Stimulated activated CD4-positive, alpha-beta T cell treated with anti-CD3 and anti-CD28 coated beads, TNF-alpha, amount 100 ng/mL, for 24 hours (primary cell): ENCODE measurements at places on chromosomes 7 and 10.

DNA sequence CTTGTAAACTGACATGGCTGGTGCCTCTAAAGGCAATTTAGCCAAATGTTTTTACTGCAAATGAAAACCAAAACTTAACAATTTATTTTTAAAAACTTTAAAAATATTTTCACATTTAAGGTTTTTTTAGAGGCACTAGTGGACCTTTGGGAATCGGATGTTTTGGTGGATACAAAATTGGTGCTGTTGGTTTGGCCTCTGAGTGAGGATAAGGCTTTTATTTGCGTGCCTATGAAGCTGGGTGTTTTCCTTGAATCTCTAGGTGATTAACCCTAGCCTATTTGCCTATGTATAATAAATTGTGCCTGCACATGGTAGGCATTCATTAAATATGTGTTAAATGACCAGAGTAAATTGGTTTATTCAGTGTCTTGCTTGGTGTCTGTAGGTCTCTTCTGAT, 2.9 kb upstream of the SGCE start:
- DNase-seq = no peak

- DNase-seq = no peak
These were observed 77.0 kb upstream of the PODXL start for GRCh38 chr7:131633342-131633843.

DNA sequence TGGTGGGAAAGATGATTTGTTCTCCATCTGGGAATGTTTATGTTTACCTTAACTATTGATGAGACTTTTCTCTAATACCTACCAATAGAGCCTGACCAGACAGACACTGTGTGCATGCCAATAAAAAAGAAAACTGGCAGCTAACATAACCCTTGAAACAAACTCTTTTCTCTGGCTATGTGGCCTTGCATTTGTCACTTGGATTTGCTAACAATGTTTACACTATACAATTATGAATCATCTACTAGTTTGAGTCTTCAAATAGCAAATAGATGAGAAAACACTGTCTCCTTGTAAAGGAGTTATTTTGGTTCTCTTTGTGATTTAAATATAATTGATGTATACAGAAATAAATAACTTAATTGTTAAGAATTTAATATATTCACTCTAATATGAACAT, 273.1 kb downstream of the SEMA3D start:
- no peak for DNase-seq

- no peak for DNase-seq
These were observed 780.3 kb downstream of the SUGCT start for GRCh38 chr7:40915071-40915470.

- no peak for DNase-seq
These were observed 140.2 kb downstream of the PTN start for GRCh38 chr7:137203351-137203750.

GRCh38 chr10:57790703-57791102, 477.0 kb downstream of the IPMK start:
- no peak for DNase-seq

- no peak for DNase-seq
These were observed 6.1 kb downstream of the LAT2 start for GRCh38 chr7:74215921-74216320.

GRCh38 chr10:35480142-35480541, 125.0 kb upstream of the GJD4 start:
- DNase-seq = no peak

DNA sequence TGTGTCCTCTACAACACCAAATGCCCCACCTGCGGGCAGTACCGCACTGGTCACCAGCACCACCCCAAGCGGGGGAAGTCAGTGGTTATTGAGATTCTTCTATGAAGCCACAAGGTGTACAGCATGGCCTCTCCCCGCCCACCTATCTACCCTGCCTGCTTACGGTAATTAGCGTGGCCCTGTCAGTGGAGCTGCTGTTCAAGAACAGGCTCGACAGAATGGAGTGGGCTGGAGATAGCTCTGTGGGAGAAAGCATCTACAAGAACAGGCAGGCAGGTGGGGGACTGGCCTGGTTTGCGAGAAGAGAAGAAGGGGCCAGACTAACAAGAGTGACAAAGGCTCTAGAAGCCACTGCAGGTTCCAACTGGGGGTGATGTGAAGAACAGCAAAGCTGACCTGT, 108.3 kb downstream of the RNF216 start:
- DNase-seq = no peak

DNA sequence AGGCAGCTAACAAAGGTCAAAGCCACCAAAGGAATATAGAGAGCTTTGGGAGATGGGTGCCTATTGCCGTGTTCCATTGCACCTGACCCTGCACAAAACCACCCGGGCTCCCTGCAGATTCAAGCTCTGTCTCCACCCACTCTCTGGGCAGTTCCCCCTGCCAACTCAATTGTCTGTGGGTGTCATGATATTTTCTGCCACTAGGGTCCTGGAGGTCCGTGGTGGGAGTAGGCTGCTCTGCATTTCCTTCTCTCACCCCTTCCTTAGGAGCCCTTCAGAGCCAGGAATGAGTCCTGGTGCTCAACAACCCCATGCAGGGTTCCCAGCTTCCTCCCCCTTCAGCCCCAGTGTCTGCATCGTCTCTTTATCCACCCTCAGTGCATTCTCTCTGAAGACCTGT, 34.1 kb downstream of the PNLIPRP2 start:
- no peak for DNase-seq

GRCh38 chr7:3950249-3950648, 649.2 kb downstream of the SDK1 start:
- no peak for DNase-seq

DNA sequence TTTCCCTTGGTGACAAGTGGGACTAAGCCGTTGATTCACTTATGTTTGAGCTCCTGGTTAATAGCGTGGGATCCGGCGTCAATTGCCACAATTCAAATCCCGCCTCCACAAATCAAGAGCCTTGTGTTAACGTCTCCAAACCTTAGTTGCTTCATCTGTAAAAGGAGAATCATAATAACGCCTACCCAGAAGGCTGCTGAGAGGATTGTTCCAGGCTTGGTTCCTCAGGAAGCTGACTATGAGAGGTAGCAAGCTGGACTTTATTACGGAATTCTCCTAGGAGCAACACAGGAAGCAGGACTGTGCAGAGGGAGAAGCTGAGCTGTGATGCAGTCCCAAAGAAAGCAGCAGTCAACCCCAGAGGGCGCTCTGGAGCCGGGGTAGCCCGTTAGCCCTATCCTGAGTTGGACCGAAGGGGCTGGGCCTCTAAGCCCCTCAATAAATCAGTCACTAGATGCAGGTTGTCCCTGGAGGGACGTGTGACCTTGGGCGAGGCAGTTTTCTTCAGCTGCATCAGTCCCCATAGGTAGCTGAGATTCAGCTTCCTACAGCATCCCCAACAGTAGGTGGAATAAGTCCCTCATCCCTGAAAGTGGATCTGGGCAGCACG, 6.9 kb upstream of the BAG3 start:
- no peak for DNase-seq

- no peak for DNase-seq
These were observed 776.4 kb downstream of the TYW1 start for GRCh38 chr7:67773081-67773480.

- no peak for DNase-seq
These were observed at the start of gene CALCR for GRCh38 chr7:93574646-93575554. CALCR (minus strand) TSS chr7:93574724; CDS start chr7:93486981, 87,743 bp downstream.

- no peak for DNase-seq
These were observed 231.5 kb upstream of the GLI3 start for GRCh38 chr7:42468471-42468870.

GRCh38 chr7:131623154-131623553, 66.7 kb upstream of the PODXL start:
- no peak for DNase-seq

- no peak for DNase-seq
These were observed 5.0 kb downstream of the VIPR2 start for GRCh38 chr7:159139639-159140038.

- DNase-seq = no peak
These were observed 12.6 kb upstream of the CNOT4 start for GRCh38 chr7:135522509-135522908.

- no peak for DNase-seq
These were observed 734 bp downstream of the PCLO start for GRCh38 chr7:83161899-83162401.
